ENCODE measurements at places on chromosomes 3 and 15.

DNA sequence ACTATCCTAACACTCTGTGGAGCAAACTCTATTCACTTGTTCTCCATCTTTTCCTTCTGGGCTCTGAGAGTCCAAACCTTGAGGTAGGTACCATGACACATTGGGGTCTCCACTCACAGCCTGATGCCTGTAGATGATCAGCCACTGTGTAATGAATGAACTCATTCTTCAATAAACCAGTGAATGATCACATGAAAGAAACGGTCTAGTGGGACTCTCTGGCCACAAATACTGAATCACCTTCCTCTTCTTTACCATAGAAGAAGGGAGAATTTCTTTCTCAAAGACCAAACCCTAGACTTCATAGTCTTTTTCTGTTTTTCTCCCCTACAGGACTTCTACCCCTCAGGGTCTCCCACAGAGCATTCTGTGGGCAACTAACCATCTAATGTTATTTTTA, 20.5 kb upstream of the ABHD2 start:
- no peak for DNase-seq

DNA sequence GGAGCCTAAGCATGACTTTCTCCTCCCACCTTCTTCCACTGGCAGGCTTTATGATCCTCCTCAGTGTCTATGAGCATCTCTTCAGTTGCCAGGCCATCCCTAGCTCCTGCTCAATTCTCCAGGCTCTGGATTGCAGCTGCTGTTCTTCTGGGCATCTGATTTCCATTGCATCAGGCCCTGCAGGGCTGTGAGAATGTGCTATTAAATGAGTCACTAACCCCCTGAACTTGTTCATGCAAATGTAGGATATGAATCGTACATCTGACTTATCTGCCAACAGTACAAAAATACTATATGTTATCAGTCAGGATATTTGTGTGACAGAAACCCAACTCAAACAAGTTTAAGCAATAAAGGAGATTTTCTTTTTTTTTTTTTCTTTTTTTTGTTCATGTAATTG, 11.9 kb downstream of the GPR176 start:
- DNase-seq, result no peak

DNA sequence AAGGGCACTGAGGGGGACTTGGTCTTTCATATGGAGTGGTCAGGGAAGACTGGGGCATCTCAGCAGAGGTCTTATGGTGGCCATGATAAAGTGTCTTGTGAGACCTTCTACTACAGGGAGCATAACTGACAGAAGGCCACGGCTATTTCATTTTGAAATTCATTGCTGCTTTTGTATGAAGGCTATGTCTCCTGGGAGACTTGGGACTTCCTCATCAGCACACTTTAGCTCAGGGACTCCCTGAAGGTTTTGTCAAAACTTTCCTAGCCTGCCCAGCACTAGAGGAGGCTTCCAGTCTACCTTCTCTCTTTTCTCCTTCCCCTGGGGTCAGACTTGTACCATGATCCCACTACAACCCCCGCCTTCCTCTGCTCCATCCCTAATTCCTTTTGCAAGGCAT, 77.2 kb upstream of the RASGRF1 start:
- no peak for DNase-seq

GRCh38 chr3:72347819-72348319, 500.4 kb downstream of the SHQ1 start:
- peak; percentile 95 for DNase-seq

- no peak for DNase-seq
Observed at GRCh38 chr3:156620901-156621300, 53.5 kb upstream of the TIPARP start.
